GM03348 (cell line): ENCODE measurements at places on chromosomes 4 and X.

DNA sequence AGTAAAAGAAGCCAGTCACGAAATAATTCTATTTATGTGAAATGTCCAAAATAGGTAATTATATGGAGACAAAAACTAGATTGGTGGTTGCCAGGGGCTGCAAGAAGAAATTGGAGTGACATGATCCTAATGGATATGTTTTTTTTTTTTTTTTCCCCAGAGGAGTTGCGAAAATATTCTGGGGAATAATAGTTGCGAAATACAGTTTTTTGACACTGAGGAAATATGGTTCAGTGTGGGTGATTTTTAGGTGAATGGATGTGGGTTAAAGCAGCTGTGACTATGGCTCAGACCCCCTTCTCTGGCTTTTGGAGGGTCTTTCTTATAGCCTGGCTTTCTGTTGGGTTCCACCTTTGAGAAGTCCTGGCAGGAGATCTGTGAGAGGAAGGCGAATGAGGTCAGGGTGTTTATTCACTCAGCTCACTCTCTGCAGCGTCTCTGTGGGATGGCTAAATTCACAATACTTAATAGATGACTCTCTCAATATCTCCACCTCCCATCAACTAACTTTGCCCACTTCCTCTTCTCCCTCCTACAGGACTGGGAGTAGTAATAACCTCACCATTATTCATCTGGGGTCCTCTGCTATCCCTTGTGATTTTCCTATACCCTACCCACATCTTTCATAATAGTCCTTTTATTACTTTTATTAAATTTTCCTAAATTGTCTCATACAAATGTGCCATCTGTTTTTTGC is 15.3 kb upstream of the RAB9B start:
- peak; percentile 15 for DNase-seq

- DNase-seq = no peak
Observed at GRCh38 chrX:71493111-71493613, 39.7 kb upstream of the OGT start.

GRCh38 chr4:100295792-100296191 is 105.5 kb upstream of the DDIT4L start:
- no peak for DNase-seq

DNA sequence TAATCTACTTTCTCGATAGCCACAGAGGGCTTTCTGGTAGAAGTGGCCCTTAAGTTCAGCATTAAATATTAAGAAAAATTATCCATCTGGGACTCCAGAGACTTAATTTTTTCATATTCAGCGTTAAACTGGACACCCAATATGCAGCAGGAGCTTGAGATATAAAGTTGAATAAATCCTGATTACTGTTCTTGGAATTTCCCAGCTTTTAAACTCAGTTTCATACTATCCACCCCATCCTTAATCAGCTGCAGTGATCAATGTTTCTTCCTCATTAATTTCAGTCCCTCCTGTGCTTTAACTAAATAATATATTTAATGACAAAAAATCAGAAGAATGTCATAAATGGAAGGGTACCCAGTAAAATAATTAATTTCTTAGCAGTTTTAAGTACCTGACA is 3.6 kb upstream of the FBXL5 start:
- DNase-seq = no peak

DNA sequence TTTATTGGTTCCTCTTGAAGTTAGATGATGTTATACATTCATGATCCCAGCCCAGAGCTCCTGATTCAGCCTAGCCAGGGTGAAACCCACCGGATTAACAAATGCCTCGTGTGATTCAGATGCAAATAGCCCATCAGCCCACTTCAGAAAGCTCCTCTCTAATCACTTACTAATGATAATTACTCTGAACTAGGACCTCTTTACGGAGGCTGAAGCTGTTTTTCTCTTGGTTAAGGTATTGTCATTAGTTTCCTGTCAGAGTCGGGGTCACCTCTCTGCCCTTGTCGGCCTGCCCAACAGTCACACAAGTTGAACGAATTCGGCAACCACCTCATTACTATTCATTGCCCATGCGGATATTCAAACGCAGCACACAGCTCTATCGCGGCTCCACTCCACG is 36.6 kb downstream of the ZFP42 start:
- DNase-seq = no peak

DNA sequence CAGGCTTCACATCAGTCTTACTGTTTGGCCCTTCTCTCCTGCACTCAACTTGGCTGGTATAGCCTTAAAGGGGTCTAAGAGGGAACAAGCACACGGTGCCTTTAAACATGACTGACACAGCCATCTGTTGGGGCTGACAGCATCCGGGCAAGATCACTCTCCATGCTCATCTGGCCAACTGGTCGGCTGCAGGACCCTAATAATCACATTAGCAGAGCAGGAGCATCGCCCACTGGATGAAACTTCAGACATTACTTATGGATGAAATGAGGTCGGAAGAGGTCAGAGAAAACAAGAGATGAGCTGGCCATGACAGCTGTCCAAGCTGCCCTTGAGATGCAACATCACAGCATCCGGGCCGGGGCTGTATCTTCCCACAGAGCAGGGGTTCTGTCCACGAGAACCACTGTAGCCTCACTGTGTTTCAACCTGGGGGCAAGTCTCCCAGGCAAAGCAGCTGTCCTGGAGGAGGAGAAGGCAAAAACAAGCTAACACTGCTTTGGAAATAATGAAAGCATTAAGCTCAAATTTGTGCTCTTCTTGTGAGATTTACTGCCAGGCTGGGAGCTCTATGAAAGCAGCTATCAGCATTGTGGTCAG is 94.4 kb upstream of the TTC29 start:
- no peak for DNase-seq

DNA sequence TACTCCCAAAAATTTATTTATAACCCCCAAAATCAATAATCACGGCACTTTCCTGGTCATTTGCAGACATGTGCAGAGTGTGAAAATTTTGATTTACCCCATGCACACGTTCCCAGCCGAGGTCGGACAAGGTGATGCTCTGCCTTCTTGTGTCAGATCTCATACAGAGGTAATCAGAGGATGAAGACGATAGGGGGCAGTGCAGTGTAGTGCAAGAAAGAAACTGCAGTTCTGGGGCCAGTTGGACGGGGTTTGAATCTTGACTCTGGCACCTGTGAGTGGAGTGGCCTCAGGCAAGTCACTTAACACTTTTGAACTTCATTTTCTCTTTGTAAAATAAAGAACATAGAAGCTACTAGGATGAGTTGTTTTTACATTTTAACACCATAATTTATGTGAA is 88.4 kb downstream of the FRMPD3 start:
- DNase-seq = peak; percentile 38

DNA sequence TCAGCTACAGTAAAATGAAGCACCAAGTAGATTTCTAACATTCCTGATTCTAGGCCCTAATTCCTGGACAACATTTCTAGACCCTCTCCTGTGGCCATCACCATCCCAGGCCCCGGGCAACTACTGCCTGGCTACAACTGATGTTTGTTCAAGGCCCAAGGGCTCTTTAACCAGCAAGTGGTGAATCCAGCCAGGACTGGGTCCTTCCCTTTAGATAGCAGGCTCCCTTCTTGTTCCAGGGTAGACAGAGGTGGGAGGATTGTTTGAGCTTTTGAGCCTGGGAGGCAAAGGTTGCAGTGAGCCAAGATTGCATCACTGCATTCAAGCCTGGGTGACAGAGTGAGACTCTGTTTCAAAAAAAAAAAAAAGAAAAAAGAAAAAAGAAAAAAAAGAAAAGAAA is 12.7 kb upstream of the AADAT start:
- DNase-seq = no peak

DNA sequence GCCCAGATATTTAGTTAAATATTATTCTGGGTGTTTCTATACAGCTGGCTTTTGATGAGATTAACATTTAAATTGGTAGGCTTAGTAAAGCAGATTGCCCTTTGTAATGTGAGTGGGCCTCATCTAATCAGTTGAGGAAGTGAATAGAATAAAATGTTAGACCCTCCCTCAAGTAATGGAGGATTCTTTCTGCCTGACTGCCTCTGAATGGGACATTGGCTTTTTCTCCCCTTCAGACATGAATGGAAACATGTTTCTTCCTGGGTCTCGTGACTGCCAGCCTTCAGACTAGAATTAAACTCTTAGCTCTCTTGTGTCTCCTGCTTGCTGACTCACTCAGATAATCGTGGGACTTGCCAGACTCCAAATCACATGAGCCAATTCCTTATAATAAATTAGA is 266.7 kb downstream of the INPP4B start:
- DNase-seq = no peak

DNA sequence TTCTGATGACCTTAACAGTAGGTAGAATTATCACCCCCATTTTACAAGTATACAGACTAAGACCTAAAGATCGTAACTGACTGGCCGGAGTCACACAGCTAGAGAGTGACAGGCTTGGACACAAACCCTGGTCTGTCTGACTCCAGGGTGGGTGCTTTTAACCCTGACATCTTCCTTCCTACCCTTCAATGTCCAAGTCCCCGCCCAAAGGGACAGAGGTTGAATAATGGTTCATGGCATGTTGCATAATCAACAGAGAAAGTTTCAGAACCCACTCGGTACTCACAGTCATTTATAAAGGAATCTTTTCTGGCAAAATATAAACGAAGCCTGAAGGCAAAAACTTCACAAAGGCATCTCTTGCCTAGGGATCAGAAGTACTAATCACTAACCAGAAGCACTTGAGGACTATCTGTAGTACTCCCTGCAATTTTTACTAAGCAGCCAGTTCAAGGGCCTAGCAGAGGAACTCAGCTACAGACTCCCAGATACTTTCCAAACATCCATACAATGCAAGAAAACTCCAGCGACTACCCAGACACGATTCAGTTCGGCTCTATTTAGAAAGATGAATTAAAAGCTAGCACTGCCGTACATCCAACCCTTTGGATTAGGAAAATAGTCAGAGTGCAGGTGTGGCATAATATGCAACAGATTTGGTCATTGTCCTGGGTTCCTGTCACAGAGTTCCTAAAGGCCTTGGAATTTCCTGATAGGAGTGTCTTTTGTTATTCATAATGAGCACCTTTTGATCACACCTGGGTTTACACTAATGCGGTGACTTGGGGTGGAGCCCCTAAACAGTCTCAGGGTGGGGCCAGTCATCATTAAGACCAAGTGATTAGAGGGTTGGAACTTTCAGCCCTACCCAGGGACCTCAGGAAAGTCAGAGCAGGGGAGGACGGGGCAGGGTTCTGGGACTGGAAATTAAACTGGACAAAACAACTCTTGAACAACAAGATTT is 44.0 kb downstream of the RELL1 start:
- DNase-seq = no peak

DNA sequence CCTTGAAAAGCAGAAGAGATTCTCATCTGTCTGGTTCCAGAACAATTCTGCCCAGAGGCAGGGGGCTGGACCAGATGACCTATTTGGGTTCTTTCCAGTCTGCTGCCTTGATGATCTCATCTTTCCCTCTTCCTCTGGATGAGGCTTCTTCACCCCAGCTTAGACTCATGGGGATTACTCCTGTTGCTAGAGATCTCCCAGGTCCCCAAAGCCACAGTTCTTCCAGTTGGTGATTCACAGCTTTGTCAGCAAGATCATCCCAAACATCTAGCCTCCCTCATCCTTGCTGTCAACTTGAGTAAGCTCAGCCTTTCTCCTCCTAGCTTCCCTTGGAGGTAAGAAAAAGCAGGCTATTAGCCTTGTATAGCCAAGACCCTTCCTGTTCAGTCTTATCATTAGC is 64.2 kb upstream of the PJA1 start:
- peak; percentile 37 for DNase-seq

GRCh38 chr4:35228313-35228712 is 1016.0 kb downstream of the ARAP2 start:
- no peak for DNase-seq
